Stimulated activated CD8-positive, alpha-beta memory T cell treated with anti-CD3 and anti-CD28 coated beads, Interleukin-12 subunit alpha, Interleukin-12 subunit beta, amount 100 ng/mL, for 4 hours (primary cell): ENCODE measurements at places on chromosomes 4 and X.

DNA sequence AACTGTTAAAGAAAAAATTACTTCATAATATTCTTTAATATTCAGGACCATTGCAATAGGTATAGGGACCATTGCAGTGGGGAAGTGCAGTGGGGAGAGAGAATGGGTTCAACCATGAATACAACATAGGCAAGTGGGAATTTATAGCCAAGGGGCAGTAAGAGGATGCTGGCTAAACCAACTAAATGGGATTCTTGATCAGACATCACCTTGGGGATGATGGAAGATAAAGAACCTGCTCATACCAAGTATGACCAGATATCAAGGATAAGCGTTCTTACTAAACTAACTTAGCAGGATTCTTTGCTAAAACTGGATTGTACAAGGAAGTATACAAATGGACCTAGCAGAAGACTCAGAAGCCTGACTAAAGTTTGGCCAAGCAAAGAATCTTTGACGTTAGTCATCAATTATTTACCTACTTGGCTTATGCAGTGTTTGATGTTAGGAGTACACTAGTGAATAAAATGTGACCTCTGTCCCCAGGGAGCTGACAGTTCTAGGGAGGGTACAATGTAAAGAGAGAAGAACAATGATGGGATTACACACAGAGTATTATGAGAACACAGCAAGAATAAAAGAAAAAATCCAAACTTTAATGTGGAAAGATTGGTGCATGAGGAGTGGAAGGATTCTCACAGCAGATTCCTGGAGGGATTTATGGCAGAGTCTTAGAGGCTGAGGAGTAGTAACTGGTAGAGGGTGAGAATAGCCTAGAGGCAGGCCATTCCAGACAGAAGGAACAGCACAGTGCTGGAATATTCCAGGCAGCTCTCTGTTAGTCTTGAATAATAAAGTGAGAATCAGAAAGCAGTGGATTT lies 54.7 kb upstream of the MYOZ2 start:
- DNase-seq: no peak

DNA sequence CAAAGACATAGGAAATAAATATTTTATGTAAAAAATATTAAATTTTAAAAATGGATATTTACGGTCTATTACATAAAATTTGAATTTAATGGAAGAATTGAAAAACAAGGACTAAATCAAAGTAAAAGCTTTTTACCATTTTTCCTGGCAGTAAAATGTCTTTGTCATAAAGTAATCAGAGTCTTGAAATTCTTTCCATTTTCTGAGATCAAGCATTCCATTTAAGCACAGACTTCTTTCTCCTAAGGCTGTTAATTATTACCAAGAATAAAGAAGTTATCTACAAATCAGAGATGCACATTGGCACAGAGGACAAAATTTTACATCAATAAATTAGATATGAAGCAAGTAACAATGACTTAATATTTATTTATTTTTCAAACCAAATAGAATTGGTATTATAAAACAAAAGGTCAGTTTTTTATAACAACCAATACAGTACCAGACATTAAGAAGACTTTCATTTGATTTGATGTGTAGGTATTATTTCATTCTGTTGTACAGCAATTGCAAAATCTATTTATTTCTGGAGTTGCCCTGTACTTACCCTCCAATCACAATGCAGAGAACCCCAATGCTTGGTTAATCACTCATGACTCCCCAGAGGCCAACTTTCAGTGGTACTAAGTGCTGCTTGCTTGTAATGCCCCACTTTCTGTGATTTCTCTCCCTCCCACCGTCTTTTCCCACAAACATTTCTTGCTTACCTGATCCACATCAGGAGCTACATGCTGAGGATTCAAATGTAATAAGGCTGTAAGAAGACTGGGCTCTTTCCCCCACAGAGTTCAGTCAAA lies 254.6 kb downstream of the GASK1B start:
- DNase-seq: no peak

DNA sequence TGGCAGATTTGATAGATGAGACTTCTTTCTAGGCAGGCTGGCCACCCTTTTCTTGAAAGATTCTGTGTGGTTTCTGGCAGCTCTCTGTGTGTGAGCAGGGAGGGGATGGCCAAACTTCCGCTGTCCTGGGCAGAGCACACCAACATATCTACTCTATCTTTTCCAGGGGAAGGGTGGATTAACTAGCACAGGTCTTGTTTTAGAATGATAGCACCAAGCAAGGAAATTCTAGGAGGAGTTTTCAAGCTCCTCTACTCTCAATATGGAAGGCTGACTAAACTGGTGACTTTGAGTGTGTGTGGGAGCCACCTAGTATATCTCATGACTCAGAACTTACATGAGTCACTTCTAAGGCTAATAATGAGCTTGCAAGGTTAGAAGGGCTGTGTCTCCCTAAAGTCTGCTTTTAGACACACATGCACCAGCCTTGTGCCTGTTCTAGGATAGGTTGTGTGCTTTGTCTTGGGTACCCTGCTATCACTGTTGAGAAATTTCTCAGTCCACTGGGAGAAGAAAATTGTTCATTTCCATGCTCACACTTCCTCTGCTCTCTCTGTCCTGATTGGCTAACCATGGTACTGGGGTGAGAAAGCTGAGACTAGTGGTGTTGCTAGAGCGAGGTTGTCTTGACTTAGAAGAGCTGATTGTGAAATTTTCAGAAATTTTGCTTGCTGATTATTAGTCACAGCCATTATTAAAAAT lies 72.9 kb downstream of the YIPF6 start:
- DNase-seq: no peak

DNA sequence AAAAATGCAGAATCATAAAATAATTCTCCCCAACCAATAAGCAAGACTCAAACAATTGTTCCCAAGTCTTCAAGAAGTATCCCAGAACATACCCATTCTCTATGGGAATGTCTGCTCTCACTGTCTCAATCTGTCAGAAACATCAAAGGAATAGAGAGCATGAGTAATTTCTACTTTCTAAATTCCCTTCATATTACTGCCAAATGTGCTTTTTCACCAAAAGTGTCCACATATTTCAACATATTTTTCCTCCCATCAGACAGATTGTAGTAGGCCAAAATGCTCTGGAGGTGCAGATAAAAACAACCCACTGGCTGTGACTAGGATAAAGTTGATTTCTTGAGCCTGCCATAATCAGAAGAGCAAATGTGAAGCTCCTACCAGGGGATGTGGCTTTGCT lies 692.0 kb upstream of the FAM241A start:
- DNase-seq: no peak

GRCh38 chr4:121690001-121690400 lies 6.8 kb downstream of the ANXA5 start:
- DNase-seq: no peak

DNA sequence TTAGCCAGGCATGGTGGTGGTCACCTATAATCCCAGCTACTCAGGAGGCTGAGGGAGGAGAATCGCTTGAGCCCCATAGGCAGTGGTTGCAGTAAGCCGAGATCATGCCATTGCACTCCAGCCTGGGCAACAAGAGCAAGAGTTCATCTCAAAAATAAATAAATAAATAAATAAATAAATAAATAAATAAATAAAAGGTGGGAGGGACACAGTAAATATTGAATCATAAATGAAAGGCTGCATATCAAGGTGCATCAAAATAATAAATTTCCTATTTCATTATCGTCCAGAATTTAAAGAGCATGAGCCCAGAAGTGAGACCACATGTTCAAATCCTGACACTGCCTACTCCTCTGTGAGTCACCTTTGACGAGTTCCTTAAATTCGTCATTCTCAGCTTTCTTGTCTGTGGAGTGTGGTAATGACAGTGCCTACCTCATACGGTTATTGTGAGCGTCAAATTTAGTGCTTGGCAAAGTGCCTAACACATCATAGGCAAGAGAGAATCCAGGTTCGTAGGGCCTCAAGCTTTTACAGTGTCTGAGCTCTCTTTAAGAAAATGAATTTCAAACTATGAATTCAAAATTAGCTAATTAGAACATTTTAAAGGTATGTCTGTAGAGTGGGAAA lies 49.9 kb downstream of the IL15 start:
- DNase-seq: no peak

DNA sequence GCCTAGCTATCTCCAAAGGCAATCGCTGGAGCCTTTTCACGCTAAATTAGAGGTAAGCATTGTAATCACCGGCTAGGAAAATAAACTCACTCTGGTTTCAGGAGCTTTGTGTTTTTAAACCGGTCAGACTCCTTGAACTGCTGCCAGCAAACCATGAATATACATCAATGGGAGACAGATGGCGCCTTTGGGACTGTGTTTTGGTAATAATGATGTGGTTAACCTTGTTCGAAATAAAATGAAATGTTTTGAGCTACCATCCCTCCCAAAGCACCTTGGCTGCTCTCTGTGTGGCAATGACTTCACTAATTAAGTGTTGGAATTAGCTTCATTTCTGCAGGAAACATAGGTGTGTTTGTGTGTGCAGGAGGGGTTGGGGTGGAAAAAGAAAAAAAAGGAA lies 65.3 kb downstream of the CLNK start:
- DNase-seq: no peak

DNA sequence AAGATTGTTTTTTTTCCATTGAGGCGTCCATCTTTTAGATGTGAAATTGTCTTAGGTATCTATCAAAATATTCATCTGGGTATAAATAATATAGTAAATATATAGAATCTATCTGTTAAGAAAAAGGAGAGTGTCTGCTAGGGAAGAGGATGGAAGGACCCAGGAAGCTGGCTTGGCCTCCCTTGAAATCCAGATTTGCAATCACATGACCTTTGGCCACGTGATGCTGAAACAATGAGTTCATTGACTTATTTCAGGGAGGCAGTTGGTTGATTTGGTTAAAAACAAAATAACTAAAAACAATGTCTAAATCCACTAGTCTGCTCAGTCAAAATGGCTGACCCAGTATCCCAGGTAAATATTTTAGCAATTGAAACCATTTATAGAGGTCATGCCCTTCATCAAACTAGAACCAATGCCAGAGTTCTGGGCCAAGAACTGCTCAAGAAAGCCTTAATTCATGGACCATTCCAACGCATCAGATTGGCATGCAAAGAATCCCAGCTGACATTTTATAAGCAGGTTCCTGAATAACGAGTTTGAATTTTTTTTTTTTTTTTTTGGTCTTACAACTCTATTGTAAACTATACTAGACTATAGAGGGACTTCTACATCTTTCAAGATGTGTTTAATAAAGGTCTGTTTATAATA lies 172.7 kb downstream of the MID1 start:
- no peak for DNase-seq

- no peak for DNase-seq
Observed at GRCh38 chr4:81586706-81587105, 115.0 kb upstream of the RASGEF1B start.
